GM23248 (cell line): ENCODE measurements at places on chromosomes 5 and 9.

DNA sequence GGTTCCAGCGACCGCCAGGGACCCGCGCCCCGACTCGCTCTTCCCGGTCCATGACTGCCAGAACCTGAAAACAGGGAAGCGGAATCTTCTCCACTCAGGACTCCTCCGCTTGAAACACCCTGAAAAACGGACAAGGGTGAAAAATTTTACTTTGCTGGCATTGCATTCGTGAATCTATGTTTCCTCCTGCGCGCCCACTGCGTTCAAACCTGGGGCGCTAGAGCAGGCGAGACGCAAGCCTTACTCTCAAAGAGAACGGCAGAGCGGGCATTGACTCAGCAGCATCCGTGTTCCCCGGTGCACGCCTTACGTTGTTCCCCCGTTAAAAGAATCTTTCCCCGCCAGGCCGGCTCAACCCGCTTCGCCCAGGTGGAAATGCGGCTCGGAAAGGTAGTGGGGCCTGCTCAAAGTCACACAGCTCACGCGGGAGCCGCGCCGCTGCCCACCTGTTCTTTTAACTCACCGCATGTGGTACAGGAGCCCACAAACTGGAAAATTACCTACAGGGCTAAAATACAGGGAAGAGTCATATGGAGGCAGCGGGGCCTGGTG lies 999 bp upstream of the DRD1 start:
- no peak overlapping the region for H3K27ac ChIP-seq
- no peaks in the 10 kb centered on the region for H3K4me1 ChIP-seq
- H3K27me3 ChIP-seq = peaks cover 45% of the 10 kb centered on the region
- no peak for DNase-seq
- H3K4me3 ChIP-seq = no peak overlapping the region

- no peak for DNase-seq
- H3K4me1 ChIP-seq = no peaks in the 10 kb centered on the region
- H3K4me3 ChIP-seq = no peak overlapping the region
- no peaks in the 10 kb centered on the region for H3K27me3 ChIP-seq
Observed at GRCh38 chr5:168563959-168564358, 15.2 kb downstream of the PANK3 start.

DNA sequence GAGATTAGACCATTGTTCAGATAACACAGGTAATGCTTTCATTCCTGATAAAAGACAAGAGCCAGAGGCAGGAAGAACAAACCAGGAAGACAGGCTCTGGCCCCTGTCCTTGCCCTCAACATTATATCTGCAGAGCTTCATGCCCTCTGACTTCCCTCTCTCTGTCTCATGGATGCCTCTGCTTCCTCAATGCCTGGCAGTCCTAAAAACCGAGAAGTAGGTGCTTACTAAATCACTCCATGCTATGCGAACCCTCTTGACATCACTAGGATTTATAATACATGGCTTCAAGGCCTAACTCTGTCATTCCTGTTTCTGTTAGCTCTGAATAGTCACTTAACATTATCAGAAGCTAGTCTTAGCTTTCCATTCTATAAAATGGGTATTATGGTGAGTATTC lies 117.8 kb downstream of the TLR4 start:
- no peak for DNase-seq
- no peaks in the 10 kb centered on the region for H3K4me1 ChIP-seq
- no peak overlapping the region for H3K4me3 ChIP-seq
- H3K27ac ChIP-seq = no peak overlapping the region
- no peaks in the 10 kb centered on the region for H3K27me3 ChIP-seq

DNA sequence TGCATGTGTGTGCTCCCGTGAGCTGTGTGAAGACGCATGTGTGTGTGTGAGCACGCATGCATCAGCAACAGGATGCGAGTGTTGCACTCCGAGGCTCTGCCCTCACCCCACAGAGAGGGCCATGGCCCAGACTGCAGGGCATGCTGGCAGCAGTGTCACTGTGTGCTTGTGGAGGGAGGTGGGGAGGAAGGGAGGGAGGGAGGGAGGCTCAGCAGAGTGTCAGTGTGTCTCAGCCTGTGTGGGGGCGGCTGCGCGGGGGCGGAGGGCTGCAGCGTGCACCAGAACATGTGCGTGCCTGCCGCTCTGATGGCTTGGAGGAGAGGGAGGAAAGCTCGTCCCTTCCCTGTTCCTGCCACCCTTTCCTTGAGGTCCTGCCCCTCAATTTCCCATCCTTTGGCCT lies 5.3 kb downstream of the CAMK2A start:
- no peak overlapping the region for H3K27ac ChIP-seq
- H3K27me3 ChIP-seq = no peaks in the 10 kb centered on the region
- no peak for DNase-seq
- no peak overlapping the region for H3K4me3 ChIP-seq

GRCh38 chr5:531101-531748 lies 7.0 kb upstream of the SLC9A3 start:
- H3K36me3 ChIP-seq = no peaks in the 10 kb centered on the region
- DNase-seq = no peak
- H3K4me1 ChIP-seq = no peaks in the 10 kb centered on the region
- H3K27me3 ChIP-seq = peaks cover 48% of the 10 kb centered on the region

DNA sequence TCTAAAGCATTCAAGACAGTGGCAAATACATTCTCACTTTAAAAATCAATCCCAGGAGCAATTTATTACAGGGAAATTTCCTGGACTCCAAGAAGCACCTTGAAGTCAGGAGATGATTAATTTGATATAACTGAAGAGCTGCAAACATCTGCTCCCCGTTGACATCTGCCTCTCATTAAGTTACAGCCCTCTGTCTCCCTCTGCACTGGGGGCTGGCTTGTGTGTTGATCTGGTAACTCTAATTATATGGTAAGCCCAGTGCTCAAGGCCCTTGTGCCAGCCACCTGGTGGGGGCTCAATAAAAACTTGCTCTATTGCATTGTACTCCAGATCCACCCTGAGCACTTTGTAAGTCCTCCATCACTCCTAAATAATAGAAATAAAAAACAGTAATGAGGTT lies 131.1 kb upstream of the ZNF462 start:
- no peaks in the 10 kb centered on the region for H3K4me1 ChIP-seq
- no peaks in the 10 kb centered on the region for H3K27me3 ChIP-seq
- no peak for DNase-seq
- no peak overlapping the region for H3K27ac ChIP-seq

- no peaks in the 10 kb centered on the region for H3K27me3 ChIP-seq
- no peak overlapping the region for H3K4me3 ChIP-seq
- no peaks in the 10 kb centered on the region for H3K36me3 ChIP-seq
- DNase-seq = peak; percentile 55
- no peaks in the 10 kb centered on the region for H3K4me1 ChIP-seq
Observed at GRCh38 chr5:13866792-13867191, 77.7 kb downstream of the DNAH5 start.

DNA sequence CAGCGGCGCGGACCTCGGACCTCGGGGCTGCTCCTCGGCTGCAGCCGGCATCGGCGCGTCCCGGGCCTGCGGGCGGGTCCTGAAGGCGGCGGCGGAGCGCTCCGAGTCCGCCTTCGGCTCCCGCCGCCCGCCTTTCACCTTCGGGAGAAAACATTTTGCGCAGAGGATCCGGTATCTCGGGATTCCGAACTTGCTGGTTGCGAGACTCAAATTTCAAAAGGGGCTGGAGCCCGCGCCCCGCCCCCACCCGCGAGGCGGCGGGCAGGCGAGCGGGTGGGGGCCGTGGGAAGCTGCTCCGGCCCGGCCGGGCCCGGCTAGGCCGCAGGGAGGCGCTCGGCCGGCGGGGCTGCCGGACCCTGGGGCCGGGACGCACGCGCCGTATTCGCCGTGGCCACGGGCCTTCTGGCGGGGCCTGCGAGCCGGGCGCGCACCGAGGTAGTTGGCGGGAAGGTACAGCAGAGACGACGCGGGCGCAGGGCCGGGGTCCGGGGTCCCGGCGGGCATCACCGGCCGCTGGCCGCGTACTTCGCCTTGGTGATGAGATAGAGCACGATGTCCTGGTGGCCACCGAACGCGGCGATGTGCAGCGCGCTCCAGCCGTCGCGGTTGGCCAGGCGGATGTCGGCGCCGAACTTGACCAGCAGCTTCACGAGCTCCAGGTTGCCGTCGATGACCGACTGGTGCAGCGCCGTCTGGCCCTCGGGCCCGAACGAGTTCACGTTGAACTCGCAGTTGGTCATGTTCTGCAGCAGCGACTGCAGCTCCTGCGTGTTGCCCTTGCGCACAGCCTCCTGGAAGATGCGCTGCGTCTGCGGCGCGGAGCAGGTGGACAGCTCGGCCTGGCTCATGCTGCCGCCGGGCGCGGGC lies 757 bp downstream of the NRARP start:
- H3K36me3 ChIP-seq = no peaks in the 10 kb centered on the region
- H3K27me3 ChIP-seq = peaks cover 38% of the 10 kb centered on the region
- no peak overlapping the region for H3K27ac ChIP-seq
- DNase-seq = peak; percentile 59
- H3K4me1 ChIP-seq = no peaks in the 10 kb centered on the region

- H3K27me3 ChIP-seq = no peaks in the 10 kb centered on the region
- no peak overlapping the region for H3K4me3 ChIP-seq
- H3K27ac ChIP-seq = no peak overlapping the region
Observed at GRCh38 chr5:3787604-3788003, 192.0 kb downstream of the IRX1 start.

- no peak for DNase-seq
- H3K4me3 ChIP-seq = peak overlapping the region; percentile 82
- H3K27ac ChIP-seq = peak overlapping the region; percentile 75
- H3K4me1 ChIP-seq = peaks cover 14% of the 10 kb centered on the region
- peaks cover 34% of the 10 kb centered on the region for H3K36me3 ChIP-seq
Observed at GRCh38 chr5:150700246-150700593, 642 bp downstream of the RBM22 start.

DNA sequence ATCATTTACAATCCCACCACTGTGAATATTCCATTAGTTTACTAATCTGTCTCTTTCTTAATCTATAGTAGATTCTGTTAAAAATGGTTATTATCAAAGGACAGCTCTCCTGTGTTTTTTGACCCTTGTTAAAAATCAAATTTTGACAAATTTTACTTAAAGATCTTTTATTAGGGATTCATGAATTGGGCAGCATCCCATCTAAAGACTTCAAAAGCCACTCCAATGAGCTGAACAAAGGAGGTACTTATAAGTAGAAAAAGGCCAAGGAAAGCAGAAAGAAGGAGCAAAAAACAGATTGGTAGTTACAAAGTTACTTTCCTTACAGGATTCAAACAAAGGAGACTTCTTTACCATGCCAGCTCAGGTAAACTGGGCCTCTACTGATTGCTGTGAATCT lies 44.5 kb upstream of the PTPDC1 start:
- H3K4me1 ChIP-seq = no peaks in the 10 kb centered on the region
- H3K36me3 ChIP-seq = no peaks in the 10 kb centered on the region
- H3K27me3 ChIP-seq = no peaks in the 10 kb centered on the region
- H3K27ac ChIP-seq = no peak overlapping the region
- H3K4me3 ChIP-seq = no peak overlapping the region

GRCh38 chr5:132433141-132433540 lies 57.4 kb downstream of the IRF1 start:
- no peaks in the 10 kb centered on the region for H3K36me3 ChIP-seq
- no peaks in the 10 kb centered on the region for H3K27me3 ChIP-seq
- DNase-seq = no peak
- H3K4me3 ChIP-seq = no peak overlapping the region
- peaks cover 28% of the 10 kb centered on the region for H3K4me1 ChIP-seq

DNA sequence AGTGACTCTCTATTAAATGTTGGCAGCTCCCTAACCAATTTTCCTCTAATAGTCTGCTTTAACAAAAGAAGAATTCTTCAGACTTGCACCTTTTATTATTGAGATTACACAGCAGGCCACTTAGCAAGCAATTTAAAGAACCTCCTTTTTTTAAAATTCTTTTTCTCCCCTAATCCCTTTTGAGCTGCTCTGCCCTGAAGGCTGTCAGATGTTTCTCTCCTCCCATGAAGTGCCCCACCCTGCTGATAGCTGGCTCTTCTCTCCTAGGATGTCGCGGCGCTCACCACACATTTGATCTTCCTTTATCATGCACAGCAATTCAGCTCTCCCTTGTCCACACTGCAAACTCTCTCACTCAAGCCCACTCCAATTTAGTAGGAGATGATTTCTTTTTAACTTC lies 1471.1 kb upstream of the ACO1 start:
- H3K4me1 ChIP-seq = no peaks in the 10 kb centered on the region
- H3K36me3 ChIP-seq = no peaks in the 10 kb centered on the region
- H3K27me3 ChIP-seq = no peaks in the 10 kb centered on the region
- no peak for DNase-seq
- H3K4me3 ChIP-seq = no peak overlapping the region

GRCh38 chr5:138943599-138944173 lies 68.6 kb upstream of the LRRTM2 start:
- H3K36me3 ChIP-seq = no peaks in the 10 kb centered on the region
- H3K4me1 ChIP-seq = no peaks in the 10 kb centered on the region
- no peak for DNase-seq

DNA sequence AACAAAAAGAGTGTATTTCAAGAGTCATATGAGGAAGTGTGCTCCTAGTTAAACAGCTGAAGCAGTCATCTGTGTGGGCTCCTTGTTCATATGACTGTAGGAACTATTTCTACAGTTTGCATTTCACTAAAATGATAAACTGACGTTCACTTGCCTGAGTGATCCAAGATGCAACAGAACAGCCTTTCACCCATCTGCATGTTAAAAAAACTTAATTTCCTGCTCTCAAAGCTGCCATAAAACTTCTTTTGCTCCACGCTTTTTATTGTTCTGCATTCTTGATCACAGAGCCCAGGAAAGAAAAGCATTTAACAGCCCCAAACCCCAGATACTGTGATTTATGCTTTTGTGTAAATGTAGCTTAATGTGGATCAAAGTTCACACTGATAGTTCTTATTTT lies 43.9 kb downstream of the ZNF608 start:
- H3K27me3 ChIP-seq = no peaks in the 10 kb centered on the region
- H3K36me3 ChIP-seq = no peaks in the 10 kb centered on the region
- no peak overlapping the region for H3K27ac ChIP-seq
- no peak for DNase-seq

DNA sequence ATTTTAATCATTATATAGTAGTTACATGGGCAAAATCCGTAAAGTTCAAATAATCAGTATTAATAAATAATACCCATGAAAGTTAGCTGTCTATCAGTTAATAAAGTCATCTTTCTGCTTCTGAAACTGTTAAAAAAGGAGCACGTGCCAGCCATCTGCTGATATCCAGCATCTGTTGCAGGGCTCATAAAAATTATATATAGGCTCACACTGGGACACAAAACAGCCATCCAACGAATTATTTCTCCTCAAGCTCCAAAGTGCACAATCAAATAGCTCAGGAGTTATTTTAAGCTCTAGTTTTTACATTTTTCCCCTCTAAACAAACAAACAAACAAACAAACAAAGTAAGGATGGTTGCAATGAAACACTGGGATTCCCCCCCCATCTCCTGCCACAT lies 48.3 kb downstream of the MRPS27 start:
- no peak overlapping the region for H3K27ac ChIP-seq
- no peak overlapping the region for H3K4me3 ChIP-seq
- 0 out of 2 replicates have a peak, but pooled peaks cover 5% of the 10 kb centered on the region for H3K4me1 ChIP-seq
